Inflammatory macrophage (primary cell): ENCODE measurements at places on chromosomes 4 and X.
A peak's percentile ranks its signal among the peaks of the same experiment; 100 is the strongest.

DNA sequence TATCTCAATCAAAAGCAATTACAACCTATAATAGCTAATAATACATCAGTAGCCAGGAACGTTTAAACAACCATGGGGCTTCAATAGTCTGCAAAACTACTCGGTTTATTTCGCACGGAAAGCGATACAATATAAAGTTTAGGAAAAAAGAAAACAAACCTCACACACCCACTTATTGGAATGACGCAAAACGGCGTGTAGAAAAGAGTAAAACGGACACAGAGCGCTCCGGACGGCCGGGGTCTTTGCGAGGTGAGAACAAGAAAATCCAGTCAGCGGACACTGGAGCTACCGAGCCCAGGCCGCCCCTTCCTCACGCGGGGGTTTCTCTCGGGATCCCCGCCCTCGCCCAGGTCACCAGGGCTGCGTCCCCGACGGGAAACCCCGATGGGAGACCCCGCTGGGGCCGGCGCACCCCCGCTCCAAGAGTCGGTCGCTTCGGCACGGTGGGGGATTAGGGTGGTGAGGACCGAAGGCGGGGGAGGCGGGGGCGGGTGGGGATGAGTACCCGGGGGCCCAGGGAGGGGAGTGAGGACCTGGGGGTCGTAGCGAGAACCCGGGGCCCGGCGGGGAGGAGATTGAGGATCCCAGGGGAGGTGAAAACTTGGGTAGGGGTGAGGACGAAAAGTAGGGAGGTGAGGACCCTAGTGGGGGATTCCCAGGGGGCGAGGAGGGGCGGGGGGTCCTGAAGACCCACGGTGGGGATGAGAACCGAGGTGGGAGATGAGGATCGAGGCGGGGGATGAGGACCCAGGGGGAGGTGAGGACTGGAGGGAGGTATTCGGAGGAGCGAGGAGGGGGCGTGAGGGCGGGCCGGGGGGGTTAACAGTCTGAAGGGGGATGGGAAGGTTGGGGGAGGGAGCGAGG, 737 bp downstream of the NELFA start:
- DNase-seq: no peak

DNA sequence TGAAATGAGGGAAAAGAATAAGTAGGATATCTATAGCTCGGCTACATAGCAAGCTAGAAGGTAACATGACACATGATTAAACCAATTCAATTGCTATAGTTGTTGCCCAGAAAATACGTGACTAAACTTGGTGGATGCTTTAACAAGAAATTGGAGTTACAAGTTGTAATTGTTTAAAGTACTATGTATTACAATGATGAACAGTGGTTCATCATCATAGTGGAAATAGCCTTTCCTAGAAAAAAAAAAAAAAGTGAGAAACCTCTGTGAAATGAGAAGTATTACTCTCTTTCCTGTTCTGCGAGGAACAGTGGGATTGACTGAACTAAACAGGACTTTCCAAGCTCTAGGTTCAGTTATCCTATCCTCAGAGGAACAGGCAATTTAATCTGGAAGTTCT, 209.7 kb upstream of the KLF3 start:
- DNase-seq: no peak

GRCh38 chr4:169144061-169144600, 126.6 kb downstream of the SH3RF1 start:
- DNase-seq: no peak

DNA sequence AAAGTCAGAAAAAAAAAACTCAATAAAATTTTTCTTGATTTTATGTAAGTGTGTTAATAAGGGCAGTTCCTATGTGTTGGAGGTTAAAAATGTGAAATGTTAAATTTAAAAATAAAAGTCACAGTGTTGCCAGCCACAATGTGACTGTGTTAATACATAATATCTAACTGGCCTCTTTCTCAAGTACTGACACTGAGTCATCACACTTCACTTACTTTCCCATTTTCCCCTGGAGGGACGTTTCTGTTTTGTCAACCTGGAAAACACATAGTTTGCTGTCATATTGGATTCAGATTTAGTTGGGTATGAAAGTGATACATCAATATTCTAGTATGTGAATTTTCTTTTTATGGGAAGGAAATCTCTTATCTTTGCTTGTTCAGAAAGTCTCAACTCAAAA, 46.4 kb downstream of the ARHGEF38 start:
- DNase-seq: no peak

DNA sequence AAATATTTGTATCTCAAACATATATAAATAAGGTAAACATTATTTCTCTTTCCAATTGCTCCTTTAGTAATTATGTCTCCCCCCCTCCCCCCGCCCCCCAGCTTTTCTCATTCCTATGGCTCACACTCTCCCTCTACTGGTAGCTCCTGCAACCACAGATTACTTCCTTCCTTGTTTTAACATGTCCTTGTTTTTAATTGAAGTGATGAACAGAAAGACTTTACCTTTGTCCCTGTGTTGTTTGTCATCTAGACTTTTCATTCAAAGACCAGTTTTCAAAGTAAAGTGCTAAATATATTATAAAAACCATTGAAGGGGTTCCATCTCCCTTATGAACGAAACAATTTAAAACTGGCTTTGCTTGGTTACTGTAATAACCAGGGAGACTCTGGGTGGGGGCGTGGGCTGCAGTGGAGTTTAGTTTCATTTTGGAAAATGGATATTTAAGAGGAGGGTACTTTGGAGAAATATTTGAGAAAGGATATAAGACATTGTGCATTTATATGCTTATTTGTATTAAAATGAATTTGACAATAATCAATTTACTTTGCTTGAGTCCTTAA, 352.9 kb downstream of the RAPGEF2 start:
- DNase-seq: peak; percentile 31

GRCh38 chrX:22365460-22365859, 92.7 kb downstream of the CBLL2 start:
- DNase-seq: no peak

GRCh38 chr4:155612074-155612473, 54.6 kb upstream of the GUCY1A1 start:
- DNase-seq: no peak

DNA sequence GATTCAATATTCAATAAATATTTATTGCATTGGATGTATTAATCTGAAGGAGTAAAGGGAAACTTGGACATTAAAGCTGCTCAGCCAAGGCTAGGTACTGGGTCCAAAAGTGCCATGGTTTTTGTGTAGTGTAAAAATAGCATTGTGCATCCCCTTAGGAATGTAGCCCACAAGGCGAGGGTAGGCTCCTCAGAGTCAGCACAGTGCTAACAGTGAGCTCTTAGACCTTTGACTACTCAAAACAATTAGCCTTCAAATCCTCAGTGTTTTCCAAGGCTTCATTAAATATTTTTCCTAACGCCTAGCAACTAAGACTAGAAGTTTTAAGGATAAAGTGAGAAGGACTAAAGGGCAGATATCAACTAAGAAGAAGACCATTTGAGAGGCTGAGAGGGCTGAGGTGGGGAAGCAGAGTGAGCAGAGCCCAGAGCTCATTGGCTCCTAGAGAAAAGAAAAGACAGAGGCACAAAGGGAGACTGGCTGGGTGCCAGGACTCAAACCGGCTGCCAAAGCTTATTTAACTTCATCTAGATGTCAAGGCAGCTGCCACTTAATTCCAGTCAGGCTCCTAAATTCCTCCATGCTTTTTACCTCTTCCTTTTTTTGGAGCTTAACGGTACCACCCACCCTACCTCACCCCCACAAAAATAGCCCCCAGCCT, 17.0 kb downstream of the PRKG2 start:
- DNase-seq: no peak

DNA sequence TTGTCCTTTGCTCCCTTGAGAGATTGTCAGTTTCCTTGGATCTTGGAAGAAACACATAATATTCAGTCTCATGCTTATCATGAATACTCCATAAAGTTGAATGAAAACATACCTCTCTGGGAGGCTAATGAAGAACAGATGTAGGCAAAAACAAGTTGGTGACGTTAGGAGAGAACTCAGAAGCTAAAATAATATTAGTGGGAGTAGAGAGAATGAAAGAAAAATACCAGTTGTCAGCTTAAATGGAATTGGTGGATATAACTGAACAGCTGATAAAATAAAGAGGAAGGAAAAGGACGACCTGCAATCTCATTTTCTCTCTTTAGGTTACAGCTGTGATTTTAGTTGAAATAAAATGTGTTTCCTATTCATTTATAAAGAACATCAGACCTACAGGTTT, 124.8 kb downstream of the SNCA start:
- DNase-seq: no peak

GRCh38 chr4:37953620-37954293, 6.4 kb upstream of the PTTG2 start:
- peak; percentile 4 for DNase-seq
